T-helper 17 cell (primary cell): ENCODE measurements at places on chromosomes 6 and 20. TPM values are rescaled to one million over a fixed set of nuclear protein-coding genes. Genes with fewer than 3 reads are reported as not detected.
A peak's percentile ranks its signal among the peaks of the same experiment; 100 is the strongest.

DNA sequence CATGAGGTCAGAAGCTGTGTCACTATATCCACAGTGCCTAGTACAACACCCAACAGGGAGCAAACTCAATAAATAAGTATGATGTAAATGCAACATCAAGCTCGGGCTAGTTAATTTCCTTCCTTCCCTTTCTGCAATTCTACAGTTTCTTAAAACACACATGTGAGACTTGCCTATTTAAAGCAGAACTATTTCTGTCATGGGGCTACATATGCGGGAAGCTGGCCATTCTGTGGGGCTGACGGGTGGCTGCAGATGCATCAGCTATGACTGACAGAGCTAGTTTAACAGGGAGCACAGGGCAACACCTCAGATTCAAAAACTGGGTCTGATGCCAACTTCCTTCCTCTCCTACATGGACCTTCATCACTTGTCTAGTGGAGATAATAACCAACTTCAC, 118.1 kb upstream of the ENPP5 start:
- H3K27ac ChIP-seq = no peak overlapping the region

DNA sequence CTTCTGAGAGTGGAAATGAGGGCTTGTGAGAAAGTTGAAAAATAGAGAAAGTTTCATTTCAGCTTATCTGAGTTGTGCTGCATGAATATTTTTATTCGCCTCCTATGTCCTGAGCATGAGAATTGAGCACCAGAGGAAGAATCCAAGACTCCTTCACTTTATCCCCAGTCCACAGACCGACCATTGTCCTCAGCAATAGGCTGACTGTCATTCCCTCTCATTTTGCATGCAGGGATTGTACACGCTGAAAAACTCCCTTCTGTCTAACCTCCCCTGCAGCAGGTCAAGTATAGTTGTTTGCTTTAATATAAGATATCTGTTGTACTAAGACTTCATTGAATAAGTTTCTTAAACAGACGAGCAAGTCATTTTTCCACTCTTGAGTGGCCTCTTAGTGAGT, 437.6 kb downstream of the PRKN start:
- no peaks in the 10 kb centered on the region for H3K27me3 ChIP-seq
- no peaks in the 10 kb centered on the region for H3K4me1 ChIP-seq
- DNase-seq = no peak
- no peaks in the 10 kb centered on the region for H3K36me3 ChIP-seq

Gene RNF39
- not detected for total RNA-seq

DNA sequence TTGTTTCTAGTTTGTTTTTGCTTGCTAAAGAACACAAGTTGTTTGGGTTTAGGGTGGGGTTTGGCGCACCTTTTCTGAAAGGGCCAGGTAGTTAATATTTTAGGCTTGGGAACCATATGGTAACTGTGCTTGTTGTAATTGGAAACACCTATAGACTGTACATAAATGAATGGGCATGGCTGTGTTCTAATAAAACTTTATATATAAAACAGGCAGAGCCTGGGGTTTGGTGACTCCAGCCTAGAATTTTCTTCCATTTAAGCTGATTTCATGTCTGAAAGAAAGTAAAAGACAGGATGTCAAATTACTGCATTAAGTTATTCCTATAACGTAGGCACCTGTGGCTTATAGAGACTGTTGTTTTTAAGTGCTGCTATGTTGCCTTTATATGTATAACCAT, 36.1 kb upstream of the MAPK13 start:
- peak overlapping the region; percentile 37 for H3K27ac ChIP-seq
- H3K4me3 ChIP-seq = no peak overlapping the region
- DNase-seq = no peak
- peaks cover 9% of the 10 kb centered on the region for H3K4me1 ChIP-seq
- H3K27me3 ChIP-seq = no peaks in the 10 kb centered on the region
- no peaks in the 10 kb centered on the region for H3K36me3 ChIP-seq

Gene CLIC5
- 7.2 TPM for total RNA-seq

Gene GLP1R
- total RNA-seq = not detected

GRCh38 chr6:23977706-23978105, 148.3 kb upstream of the NRSN1 start:
- H3K27me3 ChIP-seq = no peaks in the 10 kb centered on the region
- no peak overlapping the region for H3K4me3 ChIP-seq
- no peak overlapping the region for H3K27ac ChIP-seq
- H3K36me3 ChIP-seq = no peaks in the 10 kb centered on the region
- no peaks in the 10 kb centered on the region for H3K4me1 ChIP-seq
- no peak for DNase-seq

- DNase-seq = no peak
- H3K4me1 ChIP-seq = peaks cover 23% of the 10 kb centered on the region
- no peaks in the 10 kb centered on the region for H3K27me3 ChIP-seq
- peaks cover 8% of the 10 kb centered on the region for H3K36me3 ChIP-seq
- peak overlapping the region; percentile 54 for H3K27ac ChIP-seq
These were observed 93.6 kb downstream of the RREB1 start for GRCh38 chr6:7201444-7201731.

Gene FAM83B
- total RNA-seq = not detected

GRCh38 chr6:36729161-36729524, 31.5 kb downstream of the RAB44 start:
- H3K27me3 ChIP-seq = no peaks in the 10 kb centered on the region
- DNase-seq = no peak
- no peaks in the 10 kb centered on the region for H3K36me3 ChIP-seq
- H3K27ac ChIP-seq = no peak overlapping the region
- peaks cover 23% of the 10 kb centered on the region for H3K4me1 ChIP-seq
- H3K4me3 ChIP-seq = peak overlapping the region; percentile 12

- no peak overlapping the region for H3K4me3 ChIP-seq
- no peak for DNase-seq
- no peak overlapping the region for H3K27ac ChIP-seq
- peaks cover 18% of the 10 kb centered on the region for H3K36me3 ChIP-seq
- H3K4me1 ChIP-seq = no peaks in the 10 kb centered on the region
These were observed 106.5 kb downstream of the MMS22L start for GRCh38 chr6:97176468-97176867.

DNA sequence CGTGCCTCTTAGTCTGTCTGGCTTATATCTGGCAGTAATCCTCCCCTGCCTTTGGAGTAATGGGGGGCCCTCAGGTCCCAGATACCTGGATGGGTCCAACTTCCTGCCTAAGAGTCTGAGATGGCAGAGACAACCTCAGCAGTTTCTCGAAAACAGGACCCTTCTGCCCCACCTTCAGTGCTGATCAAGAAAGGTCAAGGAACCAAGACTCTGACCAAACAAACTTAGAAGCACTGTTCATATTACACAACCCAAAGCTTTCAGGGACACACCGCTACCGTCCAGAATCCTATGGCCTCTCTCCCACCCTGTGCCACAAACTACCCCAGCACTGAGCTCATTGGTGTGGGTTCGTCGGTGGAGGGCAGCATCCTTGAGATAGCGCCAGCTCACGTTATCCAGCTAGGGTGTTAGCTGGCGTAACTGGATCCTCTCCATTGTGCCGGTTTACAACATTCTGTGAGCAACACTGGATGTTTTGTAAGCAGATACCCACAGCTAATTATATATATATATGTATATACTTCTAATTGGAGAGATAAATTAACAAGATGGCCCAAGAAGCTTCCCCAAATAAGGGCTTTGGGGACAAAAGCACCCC, 7.6 kb upstream of the TMC2 start:
- H3K36me3 ChIP-seq = no peaks in the 10 kb centered on the region
- H3K4me1 ChIP-seq = peaks cover 12% of the 10 kb centered on the region
- no peak overlapping the region for H3K4me3 ChIP-seq
- peaks cover 13% of the 10 kb centered on the region for H3K27me3 ChIP-seq

DNA sequence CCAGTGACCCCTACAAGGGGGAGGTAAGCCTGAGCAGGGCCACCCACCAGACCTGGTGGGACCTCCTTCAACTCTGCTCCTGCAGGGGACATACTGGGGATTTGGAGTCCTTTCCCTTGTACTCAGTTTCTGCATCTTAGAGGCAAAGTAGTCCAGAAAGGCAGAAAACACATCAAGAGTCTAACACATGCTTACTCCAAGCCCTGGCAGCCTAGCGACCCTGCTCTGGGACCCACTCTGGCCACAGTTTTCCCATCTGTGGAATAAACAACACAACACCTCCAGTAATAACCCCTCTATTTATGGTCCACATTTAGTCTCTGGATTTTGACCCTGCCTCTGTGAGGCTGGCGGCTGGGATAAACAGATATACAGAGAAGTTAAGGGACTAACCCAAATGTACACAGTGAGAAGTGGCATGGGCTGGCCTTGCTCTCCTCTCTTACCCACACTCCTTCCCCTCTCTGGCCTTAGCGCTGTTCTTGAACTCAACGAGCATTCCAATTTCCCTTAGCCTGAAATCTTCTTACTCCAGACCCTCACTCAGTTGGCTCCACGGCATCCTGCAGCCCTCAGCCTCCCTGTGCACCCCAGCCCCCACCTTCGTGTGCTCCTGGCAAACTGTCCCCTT, 16.1 kb upstream of the TLDC2 start:
- peaks cover 5% of the 10 kb centered on the region for H3K36me3 ChIP-seq
- peak overlapping the region; percentile 79 for H3K27ac ChIP-seq
- peaks cover 17% of the 10 kb centered on the region for H3K4me1 ChIP-seq
- DNase-seq = no peak
- peak overlapping the region; percentile 12 for H3K4me3 ChIP-seq

- DNase-seq = peak; percentile 46
- H3K36me3 ChIP-seq = no peaks in the 10 kb centered on the region
- H3K4me3 ChIP-seq = peak overlapping the region; percentile 90
- H3K27ac ChIP-seq = peak overlapping the region; percentile 94
- H3K4me1 ChIP-seq = peaks cover 26% of the 10 kb centered on the region
These were observed 117.6 kb downstream of the JPH2 start for GRCh38 chr20:44069203-44070011.

Gene SNAP25
- total RNA-seq = not detected

GRCh38 chr6:22732176-22732970, 163.0 kb downstream of the HDGFL1 start:
- H3K4me3 ChIP-seq = no peak overlapping the region
- no peak for DNase-seq
- no peaks in the 10 kb centered on the region for H3K36me3 ChIP-seq
- no peak overlapping the region for H3K27ac ChIP-seq

DNA sequence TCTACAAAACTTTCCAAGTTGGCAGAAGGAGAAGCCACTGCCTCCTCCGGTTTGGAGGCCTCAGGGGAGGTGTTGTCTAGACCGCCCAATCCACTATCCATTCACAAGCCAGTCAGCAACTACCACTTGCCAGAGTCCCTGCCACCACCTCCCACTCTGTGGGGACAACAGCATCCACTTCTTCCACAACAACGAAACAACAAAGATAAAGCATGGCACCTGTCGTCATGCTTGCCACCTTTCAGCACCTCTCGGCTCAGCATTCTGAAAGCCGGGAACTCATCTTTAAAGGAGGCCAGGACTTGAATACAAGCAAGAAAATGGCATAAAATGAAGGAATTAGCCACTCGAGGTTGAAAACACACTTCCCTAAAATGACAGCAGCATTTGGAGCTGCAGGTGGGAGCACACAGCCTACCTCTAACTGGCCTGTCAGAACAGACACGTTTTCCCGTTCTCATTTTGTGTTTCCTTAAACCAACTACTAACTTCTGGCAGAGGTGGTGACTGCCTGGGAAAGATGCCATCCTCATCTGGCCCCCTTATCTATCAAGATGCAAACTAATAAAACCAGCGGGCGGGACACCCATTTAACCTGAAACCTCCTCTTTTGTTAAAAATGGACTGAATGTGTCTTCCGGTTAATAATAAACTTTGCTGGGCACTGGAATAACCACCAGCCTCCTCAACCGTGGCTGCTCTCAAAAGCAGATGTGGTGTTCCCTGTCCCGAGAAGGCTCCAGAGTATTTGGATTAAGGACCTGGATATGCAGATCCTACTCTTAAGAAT, 21.7 kb downstream of the YTHDF1 start:
- H3K27me3 ChIP-seq = no peaks in the 10 kb centered on the region
- no peak for DNase-seq
- no peak overlapping the region for H3K27ac ChIP-seq
- no peak overlapping the region for H3K4me3 ChIP-seq

DNA sequence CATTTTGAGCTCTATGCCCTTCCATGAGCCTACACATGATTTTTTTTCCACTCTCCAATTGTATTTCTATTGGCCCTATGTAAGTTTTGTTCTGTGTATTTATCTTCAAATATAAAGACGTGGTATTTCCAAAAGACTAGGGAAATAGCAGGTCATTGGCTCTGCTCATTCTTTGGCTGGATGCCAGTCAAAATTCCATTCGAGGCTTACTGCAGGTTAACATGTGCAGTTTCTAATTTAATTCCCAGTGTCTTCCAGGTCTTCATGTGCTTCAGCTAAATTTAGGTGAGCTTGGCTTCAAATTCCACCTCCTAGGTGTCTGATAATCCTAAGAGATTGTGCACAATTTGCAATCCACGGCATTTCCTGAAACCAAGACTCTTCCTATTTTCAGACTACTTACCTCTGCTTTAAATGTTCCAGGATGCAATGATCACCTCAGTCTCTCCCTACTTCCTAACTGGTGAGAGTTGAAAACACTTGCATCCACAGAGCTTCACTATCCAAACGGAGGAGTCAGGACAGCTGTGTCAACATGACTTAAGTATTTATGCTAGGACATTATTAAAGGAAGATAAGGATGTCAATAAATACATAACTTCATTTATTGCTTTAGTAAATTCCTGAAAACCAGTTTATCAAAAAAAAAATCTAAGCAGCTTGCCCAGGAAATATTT, 236.1 kb downstream of the COL12A1 start:
- H3K4me3 ChIP-seq = no peak overlapping the region
- no peak for DNase-seq
- no peaks in the 10 kb centered on the region for H3K27me3 ChIP-seq
- no peaks in the 10 kb centered on the region for H3K36me3 ChIP-seq

Gene LHFPL5
- total RNA-seq = not detected

DNA sequence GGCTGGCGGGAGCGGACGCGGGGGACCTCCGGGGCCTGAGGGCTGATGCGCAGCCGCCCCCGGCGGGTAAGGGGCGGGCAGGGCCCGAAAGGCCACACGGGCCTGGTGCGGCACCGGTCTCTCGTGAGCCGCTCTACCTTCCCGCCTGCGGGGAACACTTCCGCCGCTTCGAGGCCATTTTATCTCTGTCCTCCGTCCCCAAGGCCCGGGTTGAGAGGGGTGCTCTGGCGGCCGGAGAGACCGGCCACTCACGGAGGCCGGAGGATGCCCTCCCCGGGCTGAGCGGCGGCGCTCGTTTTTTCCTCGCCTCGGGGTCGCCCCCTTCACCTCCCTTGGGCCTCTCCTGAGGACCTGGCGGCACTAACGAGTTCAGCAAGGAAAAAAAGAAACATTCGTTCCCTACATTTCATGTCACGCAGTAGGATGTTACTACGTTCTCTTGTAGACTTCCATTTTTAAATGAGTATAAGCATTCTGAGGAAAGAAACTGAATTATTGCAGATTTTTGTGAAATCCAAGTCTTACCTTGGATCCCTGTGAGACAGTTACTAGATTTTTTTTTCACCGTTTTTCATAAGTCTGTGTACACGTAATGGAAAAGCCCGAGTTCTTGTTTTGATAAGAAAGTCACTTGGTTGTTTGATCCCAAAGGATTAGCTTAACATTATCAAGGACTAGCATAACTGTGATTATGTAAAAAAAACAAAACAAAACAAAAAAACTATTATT, 575 bp downstream of the WTAP start:
- H3K4me3 ChIP-seq = peak overlapping the region; percentile 96
- H3K36me3 ChIP-seq = peaks cover 4% of the 10 kb centered on the region
- H3K27ac ChIP-seq = peak overlapping the region; percentile 99
- DNase-seq = no peak

GRCh38 chr6:3032986-3033385, 33.3 kb downstream of the NQO2 start:
- no peak for DNase-seq
- H3K4me1 ChIP-seq = peaks cover 11% of the 10 kb centered on the region
- no peak overlapping the region for H3K4me3 ChIP-seq
- no peaks in the 10 kb centered on the region for H3K27me3 ChIP-seq
